ENCODE measurements at places on chromosomes 5 and 9.

- DNase-seq, result no peak
Observed at GRCh38 chr9:27590651-27591050, 17.4 kb upstream of the C9orf72 start.

DNA sequence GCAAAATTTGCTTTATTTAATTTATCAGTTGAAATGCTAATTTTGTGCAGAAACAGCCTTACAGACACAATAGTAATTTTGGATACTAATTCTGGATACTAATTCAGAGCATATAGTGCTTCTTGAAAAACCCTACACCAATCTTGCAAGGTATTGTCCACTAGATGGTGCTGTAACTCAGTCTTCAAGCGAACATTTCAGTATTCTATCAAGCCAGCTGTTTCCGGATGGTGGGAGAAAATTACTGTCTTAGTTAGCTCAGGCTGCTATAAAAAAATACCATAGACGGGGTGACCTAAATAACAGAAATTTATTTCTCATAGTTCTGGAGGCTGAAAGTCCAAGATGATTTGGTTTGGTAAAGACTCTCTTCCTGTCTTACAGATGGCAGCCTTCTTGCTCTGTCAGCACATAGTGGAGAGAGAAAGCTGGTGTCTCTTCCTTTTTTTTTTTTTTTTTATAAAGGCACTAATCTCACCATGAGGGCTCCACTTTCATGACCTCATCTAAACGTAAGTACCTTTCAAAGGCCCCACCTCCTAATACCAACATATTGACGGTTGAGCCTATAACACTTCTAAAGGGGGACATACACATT is 1306.5 kb upstream of the CDH9 start:
- DNase-seq, result no peak

DNA sequence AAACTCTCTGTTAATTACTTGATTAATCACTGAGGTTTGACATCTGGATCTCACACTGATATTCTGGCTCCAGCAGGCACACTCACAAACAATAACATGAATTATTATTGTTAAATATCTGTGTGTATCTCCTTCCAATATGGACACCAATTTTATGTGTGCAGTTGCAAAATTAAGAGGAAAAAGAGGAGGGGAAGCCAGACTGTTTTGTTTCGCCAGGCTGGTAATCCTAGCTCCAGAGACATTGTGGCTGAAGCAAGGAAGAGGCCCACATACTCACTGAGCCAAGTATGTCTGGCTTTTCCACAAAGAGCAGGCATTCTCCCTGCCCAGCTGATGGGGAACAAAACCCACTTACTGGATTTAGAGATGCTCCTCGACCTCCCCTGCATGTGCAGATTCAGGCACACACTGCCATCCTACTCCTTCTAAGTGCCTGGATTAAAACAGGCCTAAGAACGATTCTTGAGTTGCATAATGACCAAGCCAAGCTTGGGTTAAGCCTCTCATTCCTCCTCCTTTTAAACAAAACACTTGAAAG is 181.9 kb downstream of the ESM1 start:
- no peak for DNase-seq

DNA sequence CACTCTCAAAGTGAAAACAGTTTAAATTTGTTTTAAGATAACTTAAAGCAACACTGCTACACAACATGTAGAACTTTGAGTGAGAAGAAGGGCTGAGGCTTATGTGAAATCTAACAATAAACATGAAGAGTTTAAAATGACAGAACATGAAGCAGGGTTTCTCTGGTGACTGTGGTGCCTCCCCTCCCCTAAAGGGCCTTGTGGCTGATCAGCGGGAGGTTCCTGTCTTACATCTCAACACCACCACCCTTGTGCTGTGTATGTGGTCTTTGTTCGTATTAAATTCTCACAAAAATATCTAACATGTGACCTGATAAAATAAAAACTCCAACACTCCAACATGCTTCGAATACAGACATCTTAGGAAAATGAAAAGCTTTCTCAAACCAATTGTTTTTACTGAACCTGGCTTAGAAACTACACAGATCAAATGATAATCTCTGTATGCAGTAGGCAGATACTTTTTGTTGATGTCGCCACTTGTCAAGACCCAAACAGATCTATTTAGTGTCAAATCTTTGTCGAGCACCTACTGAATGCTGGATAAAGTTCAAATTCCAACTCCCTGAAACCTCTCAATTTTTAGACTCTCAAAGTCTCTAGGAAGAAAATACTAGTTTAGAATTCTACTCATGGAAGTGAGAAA is 9.9 kb upstream of the IQGAP2 start:
- DNase-seq, result no peak

- DNase-seq, result no peak
Observed at GRCh38 chr5:68544091-68544647, 328.6 kb downstream of the PIK3R1 start.

GRCh38 chr5:137365126-137365865 is 133.8 kb downstream of the SPOCK1 start:
- DNase-seq, result no peak

DNA sequence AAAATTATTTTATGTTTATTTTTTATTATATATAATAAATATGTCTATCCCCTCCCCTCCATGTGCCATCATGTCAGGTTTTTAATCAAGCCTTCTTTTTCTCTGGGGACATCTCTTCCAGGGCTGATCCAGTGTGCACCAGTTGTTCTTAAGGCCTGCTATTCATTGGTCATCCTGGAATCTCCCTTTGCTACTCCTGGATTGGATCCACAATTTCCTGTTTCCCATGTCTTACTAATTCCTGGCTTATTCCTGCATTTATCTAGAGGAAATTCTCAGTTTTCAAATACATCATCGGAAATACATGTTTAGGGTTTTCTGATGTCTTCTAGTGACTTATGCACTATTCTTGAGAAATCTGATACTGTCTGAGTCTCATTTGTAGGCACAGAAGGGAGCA is 56.8 kb downstream of the ANGPTL2 start:
- no peak for DNase-seq

DNA sequence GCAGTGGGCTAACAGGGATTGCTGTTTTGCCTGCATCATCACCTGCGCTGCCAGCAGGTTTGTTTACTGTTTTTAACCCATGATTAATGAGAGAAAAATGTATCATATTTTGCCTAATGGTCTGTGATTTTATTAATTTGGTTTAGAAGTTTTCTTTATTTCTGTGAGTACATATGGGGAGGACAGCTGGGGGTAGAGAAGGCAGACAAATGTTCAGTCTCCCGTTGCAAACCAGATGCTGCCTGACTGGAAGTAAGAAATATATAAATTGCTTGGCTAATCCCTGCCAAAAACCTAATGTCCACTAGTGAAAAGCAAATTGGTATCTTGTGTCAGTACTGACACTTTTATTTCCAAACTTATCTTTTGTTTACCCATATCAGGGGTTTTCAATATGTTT is 1766.1 kb upstream of the C9orf72 start:
- DNase-seq, result no peak

GRCh38 chr5:174935854-174936474 is 211.6 kb downstream of the MSX2 start:
- peak; percentile 14 for DNase-seq

DNA sequence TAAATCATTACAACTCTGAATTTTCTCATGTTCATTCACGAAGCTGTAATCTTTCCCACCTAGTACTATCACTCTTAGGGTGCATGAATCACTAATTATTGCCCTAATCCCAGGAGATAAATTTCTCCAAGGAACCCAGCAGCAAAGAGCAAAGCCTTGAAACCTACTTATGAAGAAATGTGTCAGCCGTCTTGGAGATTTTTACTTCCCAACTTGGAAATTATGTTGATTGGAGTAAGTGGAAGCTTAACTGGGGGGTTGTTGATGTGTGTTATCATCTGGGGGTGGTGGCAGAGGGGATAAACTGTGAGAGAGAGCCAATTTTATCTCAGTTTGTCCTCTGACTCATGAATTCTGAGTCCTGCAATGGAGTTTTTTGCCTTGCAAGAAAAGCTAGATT is 440.5 kb upstream of the WWC1 start:
- no peak for DNase-seq

- DNase-seq, result no peak
Observed at GRCh38 chr9:94005272-94005901, 50.2 kb upstream of the BARX1 start.

GRCh38 chr9:18149471-18150011 is 324.4 kb upstream of the ADAMTSL1 start:
- no peak for DNase-seq

GRCh38 chr9:68619072-68619471 is 78.4 kb upstream of the TMEM252 start:
- DNase-seq, result no peak

DNA sequence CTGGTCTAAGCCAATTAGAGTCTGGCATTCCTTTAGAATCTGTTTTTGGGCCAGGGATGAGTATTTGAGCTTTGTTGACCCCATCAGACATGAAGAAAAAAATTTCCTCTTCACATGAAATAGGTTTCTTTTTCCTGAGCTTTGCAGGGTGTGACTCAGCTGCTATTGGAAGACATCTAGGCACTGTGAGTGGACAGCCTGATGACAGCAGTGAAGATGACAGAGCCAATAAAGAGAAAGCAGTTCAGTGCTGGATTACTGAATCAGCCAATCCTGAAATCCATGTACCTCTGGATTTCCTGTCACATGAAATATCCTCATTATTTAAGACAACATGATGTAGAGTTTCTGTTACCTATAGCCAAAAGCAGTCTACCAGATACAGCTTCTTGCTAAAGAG is 51.3 kb upstream of the GRIA1 start:
- DNase-seq, result no peak

DNA sequence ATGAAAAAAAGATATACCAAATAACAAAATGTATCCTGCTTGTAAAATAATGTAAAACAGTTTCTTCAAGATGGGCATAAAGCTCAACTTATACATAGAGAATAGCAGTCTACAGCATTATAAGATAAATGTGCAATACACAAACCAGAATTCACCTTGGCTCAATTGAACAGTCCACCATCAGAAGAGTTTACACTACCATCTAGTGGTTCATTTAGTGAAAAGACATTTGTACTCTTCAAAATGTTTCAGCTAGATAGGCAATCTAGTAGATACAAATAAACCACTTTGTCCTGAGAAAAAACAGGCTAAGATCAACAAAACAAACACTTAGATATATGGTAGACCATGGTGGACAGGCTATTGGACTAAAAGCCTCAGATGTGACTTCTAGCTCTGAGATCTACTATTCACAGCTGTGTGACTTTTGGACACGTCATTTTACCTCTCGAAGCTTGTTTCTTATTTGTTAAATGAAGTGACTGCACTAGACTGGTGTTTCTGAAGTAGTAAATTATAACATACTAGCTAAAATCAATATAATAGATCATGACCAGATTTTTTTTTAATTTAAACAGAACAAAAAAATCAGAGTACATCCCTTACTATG is 22.1 kb upstream of the TPD52L3 start:
- no peak for DNase-seq

DNA sequence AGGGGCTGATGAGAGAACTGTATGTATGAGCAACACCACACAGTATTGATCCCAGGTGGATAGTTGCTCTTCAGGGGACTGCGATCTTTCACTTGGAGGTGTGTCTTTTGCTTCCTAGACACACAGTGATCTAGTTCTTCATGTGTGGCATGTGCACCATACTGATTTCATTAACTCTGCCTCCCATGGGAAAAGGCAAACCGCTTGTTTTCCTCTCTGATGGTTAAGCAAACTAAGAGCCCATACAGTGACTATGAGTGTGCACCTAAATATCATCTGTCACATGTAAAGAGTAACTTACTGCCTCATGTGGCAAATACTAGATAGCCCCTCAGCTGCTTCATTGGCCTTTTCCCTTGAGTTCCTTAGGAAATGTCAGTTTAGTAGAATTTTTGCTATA is 147.3 kb downstream of the TLE4 start:
- DNase-seq, result no peak

DNA sequence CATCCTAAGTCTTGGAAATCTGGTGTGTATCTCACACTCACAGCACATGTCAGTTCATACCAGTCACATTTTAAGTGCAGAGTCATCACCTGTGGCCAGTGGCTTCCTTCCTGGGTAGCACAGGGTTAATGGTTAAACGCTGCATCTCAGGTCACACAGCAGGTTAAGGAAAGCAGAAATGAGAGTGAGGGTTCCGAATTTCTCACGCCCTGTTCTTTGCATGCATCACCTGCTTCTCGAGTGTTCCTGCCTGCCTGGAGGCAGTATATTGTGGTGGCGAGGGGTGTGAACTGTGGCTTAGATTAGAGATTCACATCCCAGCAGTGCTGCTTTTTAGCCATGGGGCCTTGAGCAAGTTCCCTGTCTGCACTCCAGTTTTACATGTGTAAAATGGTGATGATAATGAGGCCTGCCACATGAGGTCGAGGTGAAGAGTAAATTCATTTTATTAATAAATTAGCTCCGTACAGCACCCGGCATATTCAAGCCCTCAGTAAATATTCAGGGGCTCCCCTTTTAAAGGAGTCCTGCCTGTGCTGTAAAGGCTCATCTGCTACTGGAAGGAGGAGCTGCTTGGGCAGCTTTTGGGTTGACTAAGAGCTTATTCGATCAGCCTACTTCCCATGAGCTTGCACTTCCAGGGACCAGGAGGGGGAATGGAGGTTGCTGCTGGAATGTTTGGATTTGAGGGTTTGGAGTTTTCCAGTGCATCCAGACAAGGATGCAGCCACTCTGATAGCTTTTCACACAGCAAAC is 61.1 kb upstream of the SAP30L start:
- no peak for DNase-seq

DNA sequence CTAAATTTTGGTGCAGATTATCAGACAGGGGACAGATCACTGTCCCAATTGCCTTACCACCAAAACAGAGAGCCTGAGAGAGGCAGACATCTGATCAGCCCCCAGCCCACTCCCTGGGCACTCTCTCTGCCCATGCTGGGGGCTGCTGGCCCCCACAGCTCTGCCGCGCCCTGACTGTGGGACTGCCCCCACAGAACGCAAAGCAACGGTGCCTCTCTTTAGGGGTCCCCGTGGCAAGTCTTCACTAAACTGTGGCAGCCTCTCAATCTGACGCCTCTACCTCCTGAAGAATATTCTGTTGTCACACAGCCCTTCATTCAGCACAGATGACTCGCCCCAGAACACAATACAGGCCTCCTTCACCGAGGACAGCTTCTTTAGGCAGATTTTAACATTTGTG is 197.4 kb downstream of the ERCC6L2 start:
- DNase-seq, result no peak

DNA sequence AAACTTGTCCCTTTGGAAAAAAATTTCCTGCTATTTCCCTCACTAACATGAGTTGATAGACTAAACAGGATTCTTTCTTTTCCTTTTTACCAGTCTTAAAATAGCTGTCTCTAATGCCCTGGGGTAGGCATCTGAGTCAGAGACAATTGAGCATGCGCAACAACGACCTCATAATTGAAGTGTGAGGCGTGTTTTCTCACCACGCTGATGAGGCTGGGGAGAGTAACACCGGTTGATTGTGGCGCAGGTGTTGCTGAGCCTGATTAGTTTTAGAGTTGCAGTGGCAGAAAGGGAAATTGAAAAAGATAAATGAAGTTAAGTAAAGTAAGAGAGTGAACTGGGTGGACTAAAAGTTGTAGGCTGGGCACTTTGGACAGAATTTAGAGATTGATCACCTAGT is 213.7 kb downstream of the TLR4 start:
- no peak for DNase-seq

- DNase-seq, result no peak
Observed at GRCh38 chr5:139299486-139299885, 5.9 kb downstream of the MATR3 start.

GRCh38 chr5:68542207-68542606 is 326.7 kb downstream of the PIK3R1 start:
- no peak for DNase-seq

GRCh38 chr9:16708656-16709435 is 161.6 kb downstream of the BNC2 start:
- DNase-seq, result no peak

GRCh38 chr5:149951138-149951749 is 6.7 kb upstream of the PDE6A start:
- DNase-seq, result no peak

- DNase-seq, result no peak
Observed at GRCh38 chr5:80958616-80959015, 1.5 kb upstream of the RASGRF2 start.

Measured in stimulated activated CD8-positive, alpha-beta memory T cell treated with anti-CD3 and anti-CD28 coated beads, Interleukin-15, amount 100 ng/mL, for 1 hour (primary cell).